Activated effector memory CD4-positive, alpha-beta T cell treated with Interleukin-2 at 50 U/mL for 16 hours (primary cell): ENCODE measurements at places on chromosomes 11 and 22.

GRCh38 chr11:60121264-60121663 is 32.8 kb downstream of the MS4A2 start:
- no peak for DNase-seq

GRCh38 chr22:41442240-41442792 is 4.3 kb downstream of the TOB2 start:
- no peak for DNase-seq

GRCh38 chr11:10605941-10606381 is 37.5 kb upstream of the LYVE1 start:
- DNase-seq, result no peak

DNA sequence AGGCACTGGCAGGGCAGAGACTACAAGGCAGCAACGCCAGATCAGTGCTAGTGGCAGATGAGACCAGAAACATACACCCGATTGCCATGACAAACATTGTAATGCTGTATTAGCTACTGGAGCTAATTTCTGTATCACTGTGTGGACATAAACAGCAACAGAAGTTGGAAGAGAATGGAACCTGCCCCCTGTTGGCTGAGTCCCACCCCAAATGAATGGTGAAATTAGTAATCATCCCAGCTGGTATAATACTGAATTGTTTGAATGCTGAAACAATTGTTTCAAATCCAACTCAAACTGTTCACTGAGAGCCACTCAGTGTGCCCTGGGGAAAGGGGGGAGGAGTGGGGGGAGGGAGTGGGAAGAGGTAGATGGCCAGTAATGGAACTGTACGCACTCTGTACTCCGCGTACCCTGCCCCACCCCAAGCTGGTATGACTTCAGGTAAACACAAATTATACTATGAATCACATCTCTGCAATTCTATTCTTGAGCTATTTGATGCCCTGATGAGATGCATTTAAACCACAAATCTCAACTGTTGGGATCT is 11.2 kb upstream of the BIRC3 start:
- no peak for DNase-seq

- DNase-seq, result no peak
These were observed 8.4 kb upstream of the ZBED4 start for GRCh38 chr22:49845241-49845640.

DNA sequence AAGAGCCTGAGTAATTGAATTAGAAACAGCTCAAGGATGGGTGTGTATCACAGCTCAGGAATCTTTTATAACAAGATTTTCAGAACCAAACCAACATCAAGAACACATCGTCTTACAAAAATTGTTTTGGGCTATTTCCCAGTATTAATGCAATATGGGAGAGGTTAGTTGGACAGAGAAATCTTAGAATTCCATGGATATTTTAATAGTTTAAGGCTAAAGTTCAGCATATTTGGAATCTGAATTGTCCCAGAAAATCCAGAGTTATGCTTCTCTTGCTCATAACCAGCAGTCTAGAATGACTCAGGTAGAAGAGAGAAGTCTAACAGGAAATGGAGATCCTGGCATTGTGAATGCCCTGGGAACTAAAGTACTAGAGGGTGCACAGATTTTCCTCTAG is 74.6 kb downstream of the ADM start:
- DNase-seq, result no peak

DNA sequence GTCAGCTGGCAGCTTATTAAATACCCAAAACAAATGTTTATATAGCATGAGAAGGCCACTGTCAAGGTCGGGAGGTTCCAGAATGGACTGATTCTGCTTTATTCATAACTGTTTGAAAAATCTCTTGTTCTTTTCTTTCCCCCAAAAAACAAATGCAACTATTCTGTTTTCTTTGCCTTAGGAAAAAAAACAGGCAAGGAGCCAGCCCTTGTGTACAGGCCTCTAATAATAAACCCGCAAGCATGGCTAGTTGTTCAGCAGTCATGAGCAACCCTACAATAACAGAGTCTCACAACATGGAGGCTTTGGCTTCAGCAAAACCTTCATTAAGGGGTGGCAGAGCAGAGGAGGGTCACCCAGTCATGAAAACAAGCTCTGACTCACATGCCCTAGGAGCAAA is 191.7 kb downstream of the KIRREL3 start:
- DNase-seq, result no peak

GRCh38 chr22:36811094-36811800 is 5.6 kb downstream of the PVALB start:
- no peak for DNase-seq

- DNase-seq, result no peak
These were observed 13.6 kb downstream of the TMEM138 start for GRCh38 chr11:61375761-61376108.

- no peak for DNase-seq
These were observed 6.3 kb upstream of the NDUFV1 start for GRCh38 chr11:67600324-67601029.

DNA sequence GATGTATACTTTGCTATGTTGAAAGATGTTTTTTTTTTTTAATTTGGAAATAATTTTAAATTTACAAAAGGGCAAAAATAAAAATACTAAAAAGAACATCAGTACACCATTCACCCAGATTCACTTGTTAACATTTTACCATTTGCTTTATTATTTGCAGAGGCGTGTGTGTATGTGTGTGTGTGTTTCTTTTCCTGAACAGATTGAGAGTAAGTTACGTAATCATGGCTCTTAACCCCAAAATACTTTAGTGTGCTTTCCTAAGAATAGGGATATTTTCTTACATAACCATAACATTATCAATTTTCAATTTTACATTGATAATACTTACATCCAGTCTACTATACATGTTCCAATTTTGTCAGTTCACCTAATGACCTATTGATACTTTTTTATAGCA is 91.5 kb upstream of the HORMAD2 start:
- no peak for DNase-seq

GRCh38 chr11:11177156-11177808 is 175.8 kb downstream of the CSNK2A3 start:
- DNase-seq, result no peak

DNA sequence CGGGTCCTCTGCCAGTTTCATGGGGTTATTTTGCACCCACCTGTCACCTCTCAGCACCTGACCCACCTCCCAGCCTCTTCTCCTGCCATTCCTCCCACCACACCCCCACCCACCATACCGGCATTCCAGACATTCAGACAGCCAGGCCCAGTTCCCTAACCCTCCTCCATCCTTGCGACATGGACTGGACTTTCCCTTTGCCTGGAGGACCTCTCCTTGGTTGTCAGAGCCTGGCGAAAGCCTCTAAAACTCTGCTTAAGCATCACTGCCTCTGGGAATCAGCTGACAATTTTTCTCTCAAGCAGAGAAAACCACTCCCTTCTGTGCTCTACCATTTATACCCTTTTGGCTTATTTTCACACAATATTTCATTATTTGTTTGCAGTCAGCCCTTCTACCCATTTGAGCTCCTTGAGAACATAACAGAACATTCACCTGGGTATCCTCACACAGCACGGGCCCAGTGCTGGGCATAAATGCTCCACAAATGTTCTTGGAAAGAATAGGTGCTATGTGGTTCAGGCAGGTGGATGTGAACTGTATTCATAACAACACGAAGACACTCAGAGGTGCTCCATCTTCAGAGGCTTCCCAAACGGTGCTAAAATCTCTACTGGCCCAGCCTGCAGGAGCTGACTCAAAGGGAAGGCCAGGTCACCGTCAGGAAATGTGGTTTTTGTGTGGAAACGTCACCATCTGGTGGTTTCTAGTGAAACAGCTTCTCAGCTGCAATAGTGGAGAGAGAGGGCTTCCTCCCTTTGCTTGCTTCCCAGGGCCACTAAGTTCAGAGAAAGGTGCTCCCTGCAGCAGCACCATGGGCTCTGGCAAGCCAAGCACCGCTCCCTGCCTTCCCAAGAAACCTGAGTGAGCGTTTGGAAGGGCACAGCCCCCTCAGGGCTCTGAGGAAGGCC is 10.4 kb downstream of the SPATA19 start:
- DNase-seq, result no peak

DNA sequence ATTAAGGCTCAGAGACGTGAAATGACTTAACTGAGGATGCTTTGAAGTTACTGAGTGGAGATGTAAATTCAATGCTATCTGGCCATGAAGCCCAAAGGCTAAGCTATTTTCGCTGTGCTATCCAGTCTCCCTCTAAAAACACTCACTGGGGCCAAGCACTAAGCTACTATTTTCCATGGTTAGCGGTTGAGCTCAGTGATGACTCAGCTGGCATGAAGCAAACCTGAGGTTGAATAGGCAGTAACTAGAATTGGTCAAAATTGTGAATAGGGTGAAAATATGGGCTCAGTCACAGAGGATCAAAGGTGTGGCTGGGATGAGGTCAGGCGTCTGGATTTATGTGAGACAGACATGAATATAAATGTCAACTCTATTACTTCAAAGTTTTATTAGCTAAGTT is 564.2 kb upstream of the KIRREL3 start:
- DNase-seq, result no peak

GRCh38 chr11:44577231-44577830 is 11.9 kb downstream of the CD82 start:
- DNase-seq, result no peak

DNA sequence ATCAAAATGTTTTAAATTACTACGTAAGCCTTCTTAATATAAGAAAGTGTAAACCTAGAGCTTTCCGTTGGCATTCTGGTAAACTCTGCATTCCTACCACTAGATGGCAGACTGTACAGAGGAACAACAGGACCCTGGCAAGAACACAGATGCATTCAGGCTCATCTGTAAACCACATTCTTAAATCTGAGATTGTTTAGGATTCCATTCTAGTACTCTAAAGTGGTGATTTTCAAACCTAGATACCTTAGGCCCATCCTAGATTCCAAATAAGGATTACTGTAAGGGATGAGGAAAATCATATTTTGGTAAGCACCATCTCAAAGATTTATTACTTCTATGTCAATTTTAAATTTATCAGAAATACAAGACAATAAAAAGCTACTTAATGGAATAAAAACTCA is 26.9 kb downstream of the PICALM start:
- no peak for DNase-seq

DNA sequence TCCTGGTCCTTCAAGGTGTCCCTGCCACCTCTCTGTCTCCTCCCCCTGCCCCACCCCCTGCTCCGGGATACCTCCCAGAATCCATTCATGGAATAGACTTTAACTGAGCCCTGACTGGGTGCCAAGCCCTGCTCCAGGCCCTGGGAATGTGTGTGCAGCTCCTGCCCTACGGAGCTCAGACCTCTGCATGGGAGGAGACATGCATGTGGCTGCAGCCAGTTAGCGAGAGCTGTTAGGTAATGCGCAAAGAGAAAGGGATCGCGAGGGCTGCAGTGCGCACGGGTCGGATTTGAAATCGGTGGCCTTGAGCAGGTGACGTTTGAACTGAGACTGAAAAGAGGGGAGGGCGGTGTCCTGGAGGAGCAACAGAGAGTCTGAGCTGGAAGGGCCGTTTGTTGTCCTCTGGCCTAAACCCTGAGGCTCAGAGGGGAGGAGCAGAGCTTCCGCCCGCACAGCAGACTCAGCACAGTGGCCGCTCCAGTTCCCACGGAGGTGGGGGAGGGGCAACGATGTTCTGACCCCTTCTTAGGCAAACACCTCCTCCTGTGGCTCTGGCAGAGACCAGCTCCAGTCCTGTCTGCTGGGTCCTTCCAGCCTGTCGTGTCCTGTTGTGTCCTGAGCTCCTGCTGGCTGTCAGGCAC is 19.8 kb upstream of the LRRC10B start:
- DNase-seq, result no peak

DNA sequence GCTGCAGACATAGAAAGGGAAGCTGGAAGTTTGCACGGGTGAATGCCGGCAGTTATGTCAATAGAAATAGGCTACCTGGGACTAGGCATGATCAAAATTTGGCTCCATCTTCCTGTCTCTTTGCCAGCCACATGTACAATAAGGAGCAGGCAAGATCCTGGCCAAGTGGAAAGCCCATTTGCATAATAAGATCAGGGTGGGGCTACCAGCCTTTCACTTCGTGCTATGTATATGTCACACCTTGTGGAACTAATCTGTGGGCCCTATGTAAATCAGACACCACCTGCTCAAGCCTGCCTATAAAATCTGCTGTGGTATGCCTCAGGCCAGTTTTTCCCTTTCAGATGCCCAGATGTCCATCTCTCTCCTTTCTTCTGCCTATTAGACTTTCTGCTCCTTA is 79.3 kb upstream of the DRD2 start:
- no peak for DNase-seq

DNA sequence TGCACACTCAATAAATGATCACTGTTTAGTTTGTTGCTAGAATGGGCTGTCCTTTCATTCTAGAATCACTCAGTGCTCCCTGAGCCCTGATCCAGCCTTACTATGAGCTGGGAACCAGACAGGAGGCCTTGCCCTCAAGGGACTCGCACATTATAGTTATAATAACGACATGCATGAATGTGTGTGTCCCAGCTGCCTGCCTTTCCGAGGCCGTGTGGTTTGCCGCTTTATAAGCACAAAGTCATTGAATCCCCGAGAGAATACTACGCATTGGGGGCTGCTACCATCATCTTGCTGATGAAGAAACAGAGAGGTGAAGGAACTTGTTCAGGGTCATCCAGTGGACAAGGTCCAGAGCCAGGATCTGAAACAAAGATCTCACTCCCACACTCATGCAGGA is 75.7 kb downstream of the NFAM1 start:
- no peak for DNase-seq

GRCh38 chr11:35454362-35454761 is 35.0 kb upstream of the SLC1A2 start:
- no peak for DNase-seq
